ENCODE measurements at places on chromosomes 4 and X.

DNA sequence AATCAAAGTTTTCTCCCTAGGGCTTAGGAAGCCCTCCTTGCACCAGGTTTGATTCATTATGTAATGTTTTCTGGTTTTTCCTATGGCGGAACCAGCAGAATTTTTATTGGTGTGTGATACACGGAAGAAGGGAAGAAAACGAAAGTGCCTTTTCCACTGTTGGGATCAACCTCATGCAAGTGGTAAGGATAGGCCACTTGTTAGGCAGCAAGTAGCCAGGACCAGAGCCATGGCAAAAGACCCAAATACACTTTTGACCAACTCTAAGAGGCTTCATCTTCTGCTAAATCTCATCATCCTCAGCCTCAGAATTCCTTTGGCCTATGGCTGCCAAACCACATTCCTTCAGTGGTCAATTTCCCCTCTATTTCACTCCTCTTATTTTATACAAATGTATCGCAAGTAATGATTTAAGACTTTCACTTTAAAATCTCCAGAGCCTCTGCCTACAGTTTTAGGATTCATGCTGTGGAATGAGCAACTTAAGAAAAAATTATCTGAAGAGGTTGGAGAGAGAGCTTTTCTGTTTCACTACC lies 21.2 kb downstream of the PPAT start:
- DNase-seq, result no peak

- no peak for DNase-seq
Measured at GRCh38 chrX:97401154-97401553, 517.4 kb downstream of the RPA4 start.

- no peak for DNase-seq
Measured at GRCh38 chr4:122562449-122562848, 58.4 kb downstream of the IL21 start.

GRCh38 chr4:86837691-86838503 lies 11.3 kb downstream of the SLC10A6 start:
- no peak for DNase-seq

- peak; percentile 9 for DNase-seq
Measured at GRCh38 chr4:38600575-38600974, 63.4 kb upstream of the KLF3 start.

DNA sequence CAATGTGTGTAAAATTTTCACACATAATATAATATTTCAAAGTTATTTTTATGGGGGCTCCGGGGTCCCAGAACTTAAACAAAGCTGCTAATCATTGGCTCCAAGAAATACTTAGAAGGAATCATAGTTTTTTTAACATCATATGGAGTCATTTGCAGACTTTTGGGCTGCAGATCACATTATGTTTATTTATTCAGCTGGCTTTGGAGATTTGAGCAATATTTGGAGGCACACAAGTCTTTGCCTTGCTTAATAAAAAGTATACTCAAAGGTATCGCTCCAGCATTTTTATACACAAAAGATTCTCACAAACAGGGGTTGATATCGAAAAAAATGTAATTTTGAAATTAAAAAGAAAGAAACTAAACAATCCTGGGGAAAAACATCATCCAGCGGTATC lies 382.5 kb upstream of the TENM3 start:
- DNase-seq, result no peak

DNA sequence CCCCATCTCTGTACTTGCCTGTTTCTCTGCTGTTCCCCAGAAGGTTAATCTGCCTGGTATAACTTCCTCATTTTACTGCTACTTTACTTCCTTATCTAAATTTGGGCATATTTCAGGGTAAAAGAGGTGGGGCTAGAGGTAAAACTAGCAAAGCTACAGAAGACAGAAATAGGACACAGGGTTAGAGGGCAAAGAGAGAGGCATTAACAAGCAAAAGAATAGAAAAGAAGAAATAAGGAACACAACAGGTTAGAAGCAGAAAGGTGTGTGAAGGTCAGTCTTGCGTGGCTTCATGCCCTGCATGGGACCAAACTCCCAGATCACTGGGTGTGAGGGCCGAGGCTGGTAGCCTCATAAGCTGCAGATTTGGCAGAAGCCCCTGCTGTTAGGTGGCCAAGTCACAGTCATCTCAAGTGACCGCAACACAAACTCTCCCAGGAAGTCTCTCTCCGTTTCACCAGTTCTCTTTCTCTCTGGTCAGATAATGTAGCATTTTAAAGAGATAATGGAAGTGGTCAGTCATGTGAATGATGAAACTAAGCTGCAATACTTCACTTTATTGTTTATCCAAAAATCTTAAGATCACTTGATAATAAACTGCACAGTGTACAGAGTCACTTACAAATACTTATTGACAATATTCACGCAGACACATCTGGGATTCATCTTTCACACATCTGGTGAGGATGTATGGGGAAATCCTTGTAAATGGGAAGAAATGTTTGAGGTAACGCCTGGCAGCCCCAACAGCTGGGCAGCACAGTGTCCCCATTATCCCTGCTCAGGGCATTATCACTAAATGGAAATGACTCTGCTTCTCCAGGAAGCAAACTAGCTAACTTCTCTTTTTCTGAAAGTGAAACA lies 16.4 kb downstream of the TMEM154 start:
- DNase-seq, result no peak

- DNase-seq, result no peak
Measured at GRCh38 chrX:31464306-31464915, 392.6 kb upstream of the FTHL17 start.

GRCh38 chr4:13484749-13485221 lies 645 bp upstream of the RAB28 start:
- no peak for DNase-seq

- no peak for DNase-seq
Measured at GRCh38 chrX:17595456-17596035, 141.7 kb upstream of the SCML1 start.

Measured in CD4-positive, alpha-beta T cell treated with Interleukin-17A for 4 hours (primary cell).